ENCODE measurements at places on chromosomes 13 and 19.

GRCh38 chr19:1128106-1128505 lies 24.3 kb downstream of the GPX4 start:
- DNase-seq, result no peak

DNA sequence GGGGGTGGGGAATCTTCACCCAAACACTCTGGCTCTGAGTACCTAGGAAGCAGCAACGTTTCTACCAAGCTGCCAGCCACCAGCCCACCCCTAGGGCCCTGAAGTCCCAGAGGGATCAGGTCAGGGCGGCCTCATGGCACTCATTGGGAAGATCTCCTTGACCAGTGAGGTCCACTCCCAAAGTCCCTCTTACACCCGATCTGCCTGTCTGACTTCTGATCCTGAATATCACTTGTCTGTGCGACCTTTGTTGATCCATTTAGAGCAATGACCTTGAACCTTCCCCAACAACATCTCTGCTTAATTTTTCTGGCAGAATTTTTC lies 2.1 kb upstream of the GNA15 start:
- DNase-seq, result no peak

DNA sequence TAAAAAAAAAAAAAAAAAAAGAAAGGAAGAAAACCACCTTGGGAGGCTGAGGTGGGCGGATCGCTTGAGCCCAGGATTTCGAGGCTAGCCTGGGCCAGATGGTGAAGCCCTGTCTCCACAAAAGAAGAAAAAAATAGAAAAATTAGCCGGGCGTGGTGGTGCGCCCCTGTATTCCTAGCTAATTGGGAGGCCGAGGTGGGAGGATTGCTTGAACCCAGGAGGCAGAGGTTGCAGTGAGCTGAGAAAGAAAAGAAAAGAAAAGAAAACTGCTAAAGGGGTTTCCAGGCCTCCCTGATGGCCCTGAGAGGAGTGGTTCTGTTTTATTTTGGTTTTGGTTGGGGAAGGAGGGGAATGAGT lies 723 bp downstream of the ZNF473 start:
- no peak for DNase-seq

GRCh38 chr19:1268226-1269064 lies 687 bp upstream of the CIRBP start:
- DNase-seq, result no peak

DNA sequence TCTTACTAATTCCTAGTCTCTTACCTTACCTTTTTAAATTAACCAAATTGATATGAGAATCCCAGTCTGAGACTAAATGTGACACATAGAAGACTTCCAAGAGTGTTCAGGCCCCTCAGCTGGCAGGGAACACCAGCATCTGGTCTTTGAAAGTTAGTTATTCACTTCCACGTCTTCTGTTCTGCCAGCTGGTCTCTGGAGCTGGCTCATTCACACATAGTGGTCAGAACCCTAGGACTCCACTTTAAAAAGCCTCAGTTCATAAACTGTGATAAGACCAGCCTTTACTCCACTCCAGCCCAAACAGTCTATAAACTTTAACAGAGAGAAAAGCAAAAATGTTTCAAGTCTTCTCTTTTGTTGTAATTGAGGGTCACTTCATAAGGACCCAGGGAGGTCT lies 263.0 kb downstream of the DCT start:
- DNase-seq, result no peak

DNA sequence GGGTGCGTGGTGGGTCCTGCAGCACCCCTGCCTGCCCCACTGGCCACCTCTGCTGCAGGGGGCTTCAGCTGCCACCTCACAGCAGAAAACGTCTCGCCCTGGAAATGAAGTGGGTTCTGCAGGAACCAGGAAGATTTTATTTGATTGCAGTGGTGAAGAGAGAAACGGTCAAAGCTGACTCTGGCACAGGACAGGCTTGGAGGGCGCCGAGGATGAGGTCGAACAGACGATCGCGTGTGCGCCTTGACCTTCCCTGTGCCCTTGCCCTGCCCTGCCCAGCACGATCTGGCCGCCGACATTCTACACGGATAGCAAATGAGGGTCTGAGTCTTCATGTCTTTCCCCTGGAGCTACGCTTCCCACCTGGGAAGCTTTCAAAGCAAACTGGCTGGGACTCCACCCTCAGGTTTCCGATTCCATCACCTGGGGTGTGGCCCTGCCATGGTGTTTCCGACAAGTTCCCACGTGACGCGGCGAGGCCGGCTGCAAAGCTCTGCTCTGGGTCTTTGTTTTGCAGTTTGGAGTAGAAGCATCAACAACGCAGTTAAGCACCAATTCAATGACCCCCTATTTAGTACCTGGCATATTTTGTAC lies 50.3 kb upstream of the TUBGCP3 start:
- DNase-seq, result no peak

DNA sequence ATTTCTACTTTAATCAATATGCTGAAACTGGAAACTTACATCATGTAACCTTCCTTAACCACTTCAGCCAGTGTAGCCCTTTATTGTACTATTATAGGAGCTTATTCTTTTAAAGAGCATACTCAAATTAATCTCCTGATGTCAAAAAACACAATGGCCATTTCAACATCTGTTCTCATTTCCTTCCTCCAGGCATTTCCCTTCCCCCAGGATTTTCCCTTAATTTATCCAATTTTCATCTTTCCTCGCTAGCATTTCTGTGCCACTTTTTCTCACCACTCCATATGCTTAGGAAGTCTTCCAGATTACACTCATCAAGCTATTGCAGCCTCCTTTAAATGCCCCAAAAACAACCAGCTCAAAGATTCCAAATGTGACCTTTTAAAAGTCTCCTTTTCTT lies 265.0 kb downstream of the PCDH9 start:
- no peak for DNase-seq

GRCh38 chr19:33156334-33156733 lies 24.4 kb downstream of the WDR88 start:
- DNase-seq, result no peak

GRCh38 chr19:58395979-58396627 lies 647 bp downstream of the RNF225 start:
- DNase-seq, result no peak

GRCh38 chr13:20221772-20222171 lies 10.3 kb downstream of the GJB6 start:
- no peak for DNase-seq

DNA sequence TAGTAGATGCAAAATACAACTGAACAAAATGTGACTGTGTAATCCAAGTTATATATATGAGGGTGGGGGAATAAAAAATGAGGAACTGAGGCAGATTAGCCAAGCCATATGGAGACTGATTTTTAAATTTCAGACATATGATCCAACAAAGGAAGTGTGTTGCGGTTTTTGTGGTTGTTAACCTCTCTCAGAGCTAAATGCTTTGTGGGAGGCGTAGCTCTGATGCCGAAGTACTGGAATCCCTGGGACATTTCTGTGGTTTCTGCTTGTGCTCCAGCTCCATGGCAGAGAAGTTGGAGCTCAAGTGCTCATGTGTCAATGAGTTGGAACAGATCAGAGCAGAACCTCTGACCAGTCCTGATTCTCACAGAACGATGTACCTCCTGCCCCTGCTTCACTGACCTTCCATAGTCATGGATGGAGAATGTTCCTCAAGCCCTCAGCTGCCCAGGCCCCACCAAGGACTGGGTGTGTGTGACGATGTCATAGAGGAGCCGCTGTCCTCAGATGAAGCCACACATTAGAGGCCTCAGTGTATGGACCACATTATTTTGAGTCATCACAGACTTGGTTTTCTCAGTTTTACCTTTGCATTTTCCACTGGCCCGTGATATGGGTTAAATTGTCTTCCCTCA lies 107.6 kb downstream of the SOX1 start:
- DNase-seq, result no peak

- no peak for DNase-seq
Measured at GRCh38 chr13:25766991-25767390, 284.8 kb downstream of the SHISA2 start.

GRCh38 chr19:39927524-39928356 lies 6.7 kb downstream of the FCGBP start:
- DNase-seq, result no peak

- no peak for DNase-seq
Measured at GRCh38 chr13:82275644-82276043, 1606.6 kb downstream of the SLITRK1 start.

- DNase-seq, result peak; percentile 60
Measured at GRCh38 chr19:48835734-48836088, 580 bp downstream of the HSD17B14 start.

DNA sequence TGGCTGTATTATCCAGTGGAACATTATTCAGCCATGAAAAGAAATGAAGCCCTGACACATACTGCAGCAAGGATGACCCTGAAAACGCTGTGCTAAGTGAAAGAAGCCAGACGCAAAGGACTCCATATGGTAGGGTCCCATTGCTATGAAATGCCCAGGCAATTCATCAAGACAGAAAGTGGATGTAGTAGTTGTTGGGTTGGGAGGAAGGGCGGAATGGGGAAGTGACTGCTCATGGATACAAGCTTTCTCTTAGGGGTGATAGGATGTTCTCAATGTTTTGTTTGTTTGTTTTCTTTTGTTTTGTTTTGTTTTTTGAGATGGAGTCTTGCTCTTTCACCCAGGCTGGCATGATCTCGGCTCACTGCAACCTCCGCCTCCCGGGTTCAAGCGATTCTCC lies 11.1 kb upstream of the CEACAM16 start:
- DNase-seq, result no peak

DNA sequence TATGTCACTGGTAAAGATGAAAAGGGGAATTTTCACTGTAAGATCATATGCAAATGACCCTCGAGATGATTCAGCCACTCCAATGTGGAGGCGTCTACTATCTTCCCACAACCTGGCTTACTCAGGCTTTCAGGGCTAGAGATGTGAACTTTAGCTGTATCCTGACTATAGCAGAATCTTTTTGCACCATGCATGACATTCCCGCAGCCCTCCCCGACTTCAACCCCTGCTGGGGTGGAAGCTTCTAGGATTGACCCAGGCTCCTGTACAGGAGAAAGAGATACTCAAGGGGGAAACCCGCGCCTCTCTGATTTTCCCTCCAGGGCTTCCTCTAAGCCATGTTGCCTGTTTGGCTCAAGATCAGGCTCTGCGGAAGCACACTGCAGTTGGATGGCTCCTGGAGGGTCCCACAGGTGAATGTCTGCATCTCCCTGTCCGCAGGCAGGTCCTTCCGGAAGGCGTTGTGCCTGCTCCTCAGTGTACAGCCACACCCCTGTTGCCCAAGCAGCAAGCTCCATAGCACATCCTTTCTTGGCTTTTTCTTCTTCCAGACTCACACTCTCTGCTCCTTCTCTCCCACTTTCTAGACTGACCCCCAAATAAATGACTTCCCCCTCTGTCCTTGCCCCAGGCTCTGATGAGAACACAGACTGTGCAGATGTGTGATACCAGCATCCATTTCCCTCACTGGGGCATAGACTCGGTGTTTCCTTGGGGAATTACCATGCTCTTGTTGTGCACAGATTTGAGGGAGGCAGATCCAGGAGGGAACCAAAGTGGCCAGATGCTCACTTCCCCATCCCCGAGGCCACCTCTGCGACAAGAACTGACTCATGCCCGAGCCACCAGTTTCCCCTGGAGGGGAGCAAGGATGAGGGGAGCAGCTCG lies 29.1 kb upstream of the POP4 start:
- DNase-seq, result no peak

Measured in NCI-H2081 treated with DMSO at 0.1 percent for 48 hours (cell line).